Endothelial cell of umbilical vein (primary cell): ENCODE measurements at places on chromosomes 3 and 15.

GRCh38 chr3:17259685-17260084, 374.9 kb downstream of the PLCL2 start:
- DNase-seq: no peak

- no peak for DNase-seq
Observed at GRCh38 chr3:45993421-45994027, 2.1 kb downstream of the FYCO1 start.

DNA sequence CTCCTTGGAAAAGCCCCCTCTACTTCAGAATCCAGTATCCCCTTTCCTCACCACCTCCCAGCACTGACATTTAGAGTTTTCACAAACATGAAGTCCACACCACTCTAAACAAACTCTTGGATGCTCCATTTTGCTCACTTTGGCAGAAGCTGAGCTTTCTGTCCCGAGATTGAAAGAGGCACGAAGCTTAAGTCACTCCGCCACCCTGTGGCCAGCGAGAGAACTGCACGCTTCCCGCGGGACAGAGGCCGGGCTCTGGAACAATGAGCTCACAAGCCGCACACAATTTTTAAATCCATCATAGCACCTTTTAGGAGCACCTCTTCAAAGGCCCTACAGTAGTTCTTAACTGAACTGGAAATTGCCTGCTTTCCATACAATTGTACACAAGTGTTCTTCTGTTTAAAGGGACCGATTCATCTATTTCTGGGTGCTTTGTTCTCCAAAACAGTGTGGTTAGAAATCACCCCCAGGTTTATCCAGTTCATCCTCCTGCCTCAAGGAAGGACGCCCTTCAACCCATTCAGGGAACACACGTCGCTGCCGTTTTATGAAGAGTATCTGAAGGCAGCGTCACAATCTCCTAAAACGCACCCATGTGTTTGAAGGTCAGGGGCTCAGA, 226.1 kb downstream of the VPS13C start:
- DNase-seq: peak; percentile 72

- DNase-seq: peak; percentile 24
Observed at GRCh38 chr15:99438691-99439523, 126.9 kb upstream of the MEF2A start.

- DNase-seq: peak; percentile 17
Observed at GRCh38 chr15:71409541-71409940, 294.3 kb downstream of the THSD4 start.

DNA sequence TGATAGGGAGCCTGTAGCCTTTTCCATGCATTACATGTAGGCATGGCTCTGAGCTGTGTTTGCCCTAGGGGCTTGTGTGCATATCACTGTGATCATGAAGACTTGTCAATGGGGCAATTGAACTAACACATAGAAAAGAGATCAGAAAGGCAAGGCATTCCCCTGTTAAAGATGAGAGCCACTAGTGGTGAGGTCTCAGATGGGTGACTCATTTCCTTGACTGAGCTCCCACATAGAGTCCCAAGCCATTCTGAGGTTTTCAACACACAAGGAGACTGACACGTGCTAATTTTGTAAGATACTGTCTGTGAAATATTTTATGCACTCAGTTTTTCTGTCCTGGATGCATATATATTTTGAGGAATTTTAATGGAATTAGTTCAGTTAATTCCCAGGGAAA, 53.8 kb downstream of the SAMMSON start:
- DNase-seq: no peak

- no peak for DNase-seq
Observed at GRCh38 chr3:10339376-10339955, 18.6 kb upstream of the SEC13 start.
